ENCODE measurements at places on chromosomes 11 and 22.

- DNase-seq = no peak
Measured at GRCh38 chr22:38213319-38213989, 11.7 kb downstream of the MAFF start.

DNA sequence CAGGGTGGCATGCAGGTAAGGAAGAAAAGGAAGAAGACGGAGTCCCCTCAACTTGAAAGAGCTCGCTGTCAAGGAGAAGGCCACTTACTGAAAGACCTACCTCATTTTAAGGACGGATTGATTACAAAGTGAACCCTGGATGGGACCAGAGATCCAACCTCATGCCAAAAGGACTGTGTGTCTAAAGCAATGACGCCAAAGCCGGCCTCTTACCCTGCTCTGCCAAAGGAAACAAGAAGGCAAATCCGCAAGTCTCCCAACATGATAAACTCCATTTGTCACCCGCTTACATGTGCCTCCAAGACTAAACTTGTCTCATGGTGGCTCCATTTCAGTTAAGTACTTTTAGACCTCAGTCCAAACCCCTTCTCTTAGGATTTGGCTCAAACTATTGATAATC lies 148.7 kb upstream of the MTMR2 start:
- DNase-seq = no peak

- no peak for DNase-seq
Measured at GRCh38 chr11:7657306-7658025, 15.8 kb downstream of the CYB5R2 start.

GRCh38 chr11:102268083-102268984 lies 49.0 kb upstream of the BIRC3 start:
- peak; percentile 66 for DNase-seq

DNA sequence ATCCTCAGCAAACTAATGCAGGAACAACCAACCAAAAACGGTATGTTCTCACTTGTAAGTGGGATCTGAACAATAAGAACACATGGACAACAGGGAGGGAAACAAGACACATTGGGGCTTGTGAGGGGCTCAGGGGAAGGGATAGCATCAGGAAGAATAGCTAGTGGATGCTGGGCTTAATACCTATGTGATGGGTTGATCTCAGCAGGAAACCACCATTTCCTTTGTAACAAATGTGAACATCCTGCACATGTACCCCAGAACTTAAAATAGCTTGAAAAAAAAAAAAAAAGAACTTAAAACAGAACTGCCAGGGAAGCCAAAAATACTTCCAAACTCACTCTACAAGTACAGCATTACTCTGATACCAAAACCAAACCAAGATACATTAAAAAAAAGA lies 33.8 kb downstream of the CASP4 start:
- DNase-seq = no peak

DNA sequence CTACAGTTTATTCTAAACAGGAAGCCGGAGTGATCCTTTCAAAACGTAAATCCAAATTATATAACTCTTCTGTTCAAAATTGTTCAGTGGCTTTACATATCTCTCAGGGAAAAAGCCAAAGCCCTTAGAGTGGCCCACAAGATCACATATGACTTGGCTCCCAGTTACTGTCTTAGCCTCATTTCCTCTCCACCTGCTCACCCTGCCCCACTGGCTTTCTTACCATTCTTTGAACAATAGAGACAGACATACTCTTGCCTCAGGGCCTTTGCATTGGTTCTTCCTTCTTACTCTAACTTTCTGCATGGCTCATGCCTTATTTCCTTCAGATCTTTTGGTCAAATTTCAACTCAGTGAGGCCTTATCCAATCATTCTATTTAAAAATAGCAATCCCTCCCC lies 52.1 kb downstream of the STIM1 start:
- DNase-seq = no peak

- DNase-seq = no peak
Measured at GRCh38 chr11:65205602-65205967, 23.9 kb downstream of the CAPN1 start.

GRCh38 chr11:80782135-80782885 lies 1341.5 kb upstream of the TENM4 start:
- DNase-seq = no peak

GRCh38 chr11:129930296-129930695 lies 34.9 kb upstream of the NFRKB start:
- DNase-seq = no peak

DNA sequence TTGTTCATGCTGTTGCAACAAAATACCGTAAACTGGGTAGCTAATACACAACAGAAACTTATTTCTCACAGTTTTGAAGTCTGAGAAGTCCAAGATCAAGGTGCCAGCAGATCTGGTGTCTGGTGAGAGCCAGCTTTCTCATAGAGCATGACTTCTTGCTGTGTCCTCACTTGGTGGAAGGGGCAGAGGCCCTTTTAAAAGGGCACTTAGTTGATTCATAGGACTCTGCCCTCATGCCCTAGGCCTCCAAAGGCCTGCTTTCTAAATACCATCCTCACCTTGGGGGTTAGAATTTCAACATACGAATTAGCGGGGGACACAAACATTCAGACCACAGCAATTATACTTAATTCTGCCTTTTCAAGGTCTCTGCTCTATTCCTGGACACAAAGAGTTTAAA lies 52.3 kb upstream of the FDX1 start:
- DNase-seq = no peak

DNA sequence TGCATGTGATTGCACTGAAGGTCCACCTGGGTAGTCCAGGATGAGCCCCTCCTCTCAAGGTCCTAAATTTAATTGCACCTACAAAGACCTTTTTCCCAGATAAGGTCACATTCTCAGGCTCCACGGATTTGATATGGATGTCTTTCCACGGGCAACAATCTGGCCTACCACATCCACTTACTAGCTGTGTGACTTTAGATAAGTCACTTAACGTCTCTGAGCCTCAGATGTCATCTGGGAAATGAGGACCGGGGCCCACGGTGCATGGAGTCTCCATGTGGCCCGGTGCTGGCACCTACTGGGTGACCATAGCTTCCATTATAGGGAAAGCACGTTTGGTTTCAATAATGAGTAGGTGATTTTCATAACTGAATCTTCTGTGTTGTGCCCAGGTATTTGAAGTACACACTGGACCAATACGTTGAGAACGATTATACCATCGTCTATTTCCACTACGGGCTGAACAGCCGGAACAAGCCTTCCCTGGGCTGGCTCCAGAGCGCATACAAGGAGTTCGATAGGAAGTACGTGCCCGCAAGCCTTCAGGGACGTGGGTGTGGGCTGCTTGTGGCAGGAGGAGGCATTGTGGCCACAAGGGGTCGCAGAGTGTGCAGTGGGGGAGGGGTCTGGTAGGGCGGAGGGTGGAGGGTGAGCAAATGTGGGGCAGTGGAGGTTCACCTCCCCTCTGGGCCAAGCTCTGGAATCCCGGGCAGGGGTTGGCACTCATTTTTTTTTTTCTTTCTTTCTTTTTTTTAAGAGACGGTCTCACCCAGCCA lies 55.7 kb downstream of the ARHGAP8 start:
- DNase-seq = no peak

- peak; percentile 74 for DNase-seq
Measured at GRCh38 chr11:63888170-63889086, 28.5 kb downstream of the RCOR2 start.

- DNase-seq = no peak
Measured at GRCh38 chr11:133787379-133788141, 57.8 kb downstream of the SPATA19 start.

- DNase-seq = no peak
Measured at GRCh38 chr11:72012897-72013721, 14.4 kb downstream of the IL18BP start.

GRCh38 chr11:120065876-120066275 lies 72.0 kb downstream of the TRIM29 start:
- no peak for DNase-seq

- no peak for DNase-seq
Measured at GRCh38 chr11:113448316-113448677, 26.9 kb downstream of the DRD2 start.

- DNase-seq = no peak
Measured at GRCh38 chr11:31728432-31728831, 82.7 kb downstream of the PAX6 start.

- no peak for DNase-seq
Measured at GRCh38 chr22:17380359-17381087, 11.3 kb downstream of the CECR2 start.

- DNase-seq = no peak
Measured at GRCh38 chr11:16613262-16613511, 125.3 kb upstream of the C11orf58 start.

GRCh38 chr11:1691026-1691877 lies 5.7 kb upstream of the KRTAP5-6 start:
- no peak for DNase-seq

- DNase-seq = no peak
Measured at GRCh38 chr22:49986325-49986724, 25.8 kb downstream of the PIM3 start.

DNA sequence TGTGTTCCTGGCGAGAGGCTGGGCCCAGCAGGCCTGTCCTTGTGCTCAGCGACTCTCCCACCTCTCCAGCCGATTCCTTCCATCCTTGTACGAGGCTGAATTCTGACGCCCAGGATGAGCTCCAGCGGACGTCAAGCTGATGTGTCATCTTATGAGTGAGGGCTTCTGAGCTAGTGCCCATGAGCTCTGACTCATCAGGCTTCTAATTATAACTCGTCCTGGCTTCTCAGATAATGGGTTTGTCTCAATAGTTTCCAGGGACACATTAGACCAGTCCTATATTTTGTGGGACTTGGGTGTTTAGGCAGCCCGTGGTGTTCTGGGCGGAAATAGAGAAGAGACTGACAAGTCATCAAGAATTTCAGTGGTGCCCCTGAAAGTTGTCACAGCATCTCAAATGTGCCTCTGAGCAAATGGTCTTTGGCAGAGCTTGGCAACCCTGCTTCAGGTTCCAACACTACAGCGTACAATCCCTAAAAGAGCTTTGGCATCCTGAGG lies 108.2 kb upstream of the CD44 start:
- DNase-seq = no peak

DNA sequence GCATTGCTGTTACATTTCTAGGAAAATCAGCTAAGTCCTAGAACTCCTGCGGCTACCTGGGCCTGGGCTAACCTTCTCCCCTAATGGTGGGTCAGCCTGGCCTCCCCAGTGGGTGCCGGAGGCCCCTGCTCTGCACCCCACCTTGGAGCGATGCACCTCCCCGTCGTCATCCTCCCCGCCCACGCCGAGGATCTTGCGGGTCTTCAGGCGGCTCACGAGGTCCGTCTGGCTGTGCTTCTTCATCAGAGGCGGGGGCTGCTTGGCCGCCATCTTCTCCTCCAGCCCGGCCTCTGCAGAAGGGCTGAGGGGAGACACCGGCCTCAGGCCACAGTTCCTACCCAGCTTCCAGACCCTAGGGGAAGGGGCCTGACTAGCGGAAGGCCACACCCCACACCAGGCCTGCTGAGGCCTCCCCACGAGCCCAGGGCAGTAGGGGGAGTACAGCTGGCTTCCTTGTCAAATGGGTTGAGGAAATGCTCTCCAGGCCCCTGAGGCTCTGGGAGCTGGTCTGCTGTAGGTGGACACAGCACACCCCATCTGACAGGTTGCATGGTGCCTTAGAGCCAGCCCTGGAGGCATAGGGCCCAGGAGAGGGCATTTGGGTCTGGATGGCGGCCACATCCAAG lies 12.5 kb downstream of the TP53I11 start:
- DNase-seq = no peak
